Activated CD8-positive, alpha-beta memory T cell treated with anti-CD3 and anti-CD28 coated beads for 1 hour (primary cell): ENCODE measurements at places on chromosomes 5 and 9.

GRCh38 chr5:119398727-119399466 lies 43.1 kb downstream of the TNFAIP8 start:
- no peak for DNase-seq

GRCh38 chr5:123107343-123108244 lies 18.6 kb downstream of the PRDM6 start:
- no peak for DNase-seq

DNA sequence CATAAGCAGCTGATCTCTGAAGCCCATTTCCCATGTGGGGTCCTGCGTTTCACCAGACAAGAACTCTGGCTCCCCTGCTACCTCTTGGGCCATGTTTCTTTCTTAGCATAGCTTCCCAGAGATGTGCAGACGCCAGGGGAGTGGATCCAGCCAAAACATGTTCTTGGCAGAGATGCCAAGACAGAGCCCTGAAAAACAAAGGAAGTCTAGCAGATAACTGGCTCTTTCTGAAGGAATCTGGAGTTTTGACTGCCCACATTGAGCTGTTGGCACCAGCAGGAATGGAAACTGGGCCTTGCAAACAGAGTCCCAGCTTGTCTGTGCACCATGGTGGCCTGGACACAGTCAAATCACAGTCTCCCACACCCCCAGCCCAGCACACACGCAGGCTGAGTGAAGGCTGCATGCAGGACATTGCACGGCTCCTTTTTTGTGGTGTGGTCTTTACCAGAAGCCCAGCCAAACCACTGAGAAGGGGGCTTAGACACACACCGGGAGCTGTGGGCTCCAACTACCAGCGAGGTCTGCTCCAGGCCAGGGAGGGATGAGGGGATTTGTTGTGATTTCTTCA lies 114.7 kb downstream of the SNX18 start:
- no peak for DNase-seq

DNA sequence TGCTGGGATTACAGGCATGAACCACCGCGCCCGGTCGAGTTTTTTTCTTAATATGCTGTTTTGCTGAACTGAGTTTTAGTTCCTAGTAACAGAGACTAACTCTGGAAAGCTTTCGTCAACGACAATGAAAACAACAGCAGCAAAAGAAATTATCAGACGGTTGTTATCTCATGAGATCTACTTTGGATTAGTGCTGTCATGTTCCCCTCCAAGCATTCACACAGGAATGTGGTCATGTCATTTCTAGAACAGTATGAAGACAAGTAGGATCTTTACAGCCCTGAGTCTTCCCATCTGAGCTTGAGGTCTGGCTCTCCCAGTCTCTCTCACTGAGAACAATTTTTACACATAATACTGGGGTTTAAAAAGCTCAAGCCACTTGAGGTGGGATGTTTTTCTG lies 4.0 kb upstream of the ANKRD33B start:
- no peak for DNase-seq

DNA sequence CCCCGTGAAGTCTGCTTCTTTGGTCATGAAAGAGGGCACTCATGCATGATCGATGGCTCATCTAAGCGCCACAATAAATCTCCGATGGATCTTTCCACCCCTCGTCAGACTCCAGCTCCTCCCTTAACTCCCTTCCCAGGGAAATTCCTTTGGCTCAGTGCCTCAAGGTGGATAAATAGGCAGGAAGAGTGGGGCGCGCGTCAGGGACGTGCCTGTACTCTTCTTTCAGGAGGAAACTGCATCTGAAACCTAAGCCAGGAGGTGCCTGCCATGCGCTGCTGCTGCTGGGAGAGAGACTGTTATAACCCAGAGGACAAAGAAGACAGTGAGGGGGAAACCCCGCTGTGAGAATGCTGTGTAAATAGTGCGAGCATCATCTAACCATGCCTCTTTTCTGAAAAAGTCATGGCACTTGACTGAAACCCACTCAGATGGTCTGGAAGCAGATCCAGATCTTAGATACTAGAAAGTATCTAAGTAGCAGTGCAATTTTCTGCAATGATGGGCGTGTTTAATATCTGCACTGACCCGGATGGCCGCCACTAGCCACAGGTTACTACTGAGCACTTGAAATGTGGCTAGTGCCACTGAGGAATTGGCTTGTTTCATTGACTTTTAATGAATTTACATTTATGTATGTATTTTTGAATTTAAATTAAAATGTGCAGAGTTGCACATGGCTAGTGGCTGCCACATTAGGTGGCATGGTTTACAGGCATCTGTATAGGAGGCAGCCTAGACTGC lies 120.3 kb upstream of the BASP1 start:
- DNase-seq: no peak

GRCh38 chr5:131992370-131992769 lies 19.1 kb downstream of the ACSL6 start:
- DNase-seq: no peak

- no peak for DNase-seq
Observed at GRCh38 chr9:129933185-129934040, 98.2 kb downstream of the USP20 start.

- DNase-seq: no peak
Observed at GRCh38 chr9:89919171-89919681, 314.4 kb downstream of the GADD45G start.

DNA sequence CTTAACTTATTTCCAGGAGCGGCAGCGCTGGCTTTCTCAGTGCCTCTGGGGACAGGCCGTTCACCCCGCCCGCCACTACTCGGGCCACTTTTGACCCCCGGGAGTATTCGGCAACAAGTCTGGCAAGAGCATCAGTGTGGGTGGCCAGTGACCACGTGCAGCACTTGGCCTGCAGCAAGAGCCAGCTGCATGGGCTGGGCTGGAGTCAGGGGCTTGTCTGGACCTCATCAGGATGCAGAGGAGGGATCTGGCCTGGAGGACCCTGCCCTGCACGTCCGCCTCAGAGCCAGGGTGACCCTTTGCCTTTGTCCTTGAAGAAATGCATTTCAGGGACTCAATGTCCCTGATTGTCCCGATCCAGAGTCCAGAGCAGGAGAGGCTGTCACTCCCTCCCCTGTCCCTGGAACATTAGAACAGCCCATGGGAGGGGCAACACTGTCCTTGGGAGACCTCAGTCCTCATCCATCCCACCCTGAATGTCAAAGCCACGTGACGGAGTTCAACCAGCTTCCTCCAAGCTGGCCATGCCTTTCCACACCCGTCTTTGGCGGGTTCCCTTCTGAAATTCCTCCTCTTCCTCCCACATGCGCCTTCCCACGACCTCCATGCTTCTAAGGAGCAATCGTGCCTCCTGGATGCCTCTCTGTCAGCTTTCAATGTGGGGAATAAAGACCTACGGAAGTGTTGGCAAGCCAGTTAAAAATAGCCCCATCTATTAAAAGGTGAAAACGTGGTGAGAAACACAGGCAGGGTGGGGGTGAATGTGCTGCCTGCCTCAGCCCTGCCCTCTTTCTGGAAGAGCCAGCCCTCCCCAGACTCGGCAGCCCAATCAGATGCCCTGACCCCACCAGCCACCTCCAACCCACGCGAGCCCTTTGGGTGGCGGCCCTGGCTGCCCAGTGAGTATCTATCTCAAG lies 99.0 kb downstream of the OLFM1 start:
- DNase-seq: no peak

DNA sequence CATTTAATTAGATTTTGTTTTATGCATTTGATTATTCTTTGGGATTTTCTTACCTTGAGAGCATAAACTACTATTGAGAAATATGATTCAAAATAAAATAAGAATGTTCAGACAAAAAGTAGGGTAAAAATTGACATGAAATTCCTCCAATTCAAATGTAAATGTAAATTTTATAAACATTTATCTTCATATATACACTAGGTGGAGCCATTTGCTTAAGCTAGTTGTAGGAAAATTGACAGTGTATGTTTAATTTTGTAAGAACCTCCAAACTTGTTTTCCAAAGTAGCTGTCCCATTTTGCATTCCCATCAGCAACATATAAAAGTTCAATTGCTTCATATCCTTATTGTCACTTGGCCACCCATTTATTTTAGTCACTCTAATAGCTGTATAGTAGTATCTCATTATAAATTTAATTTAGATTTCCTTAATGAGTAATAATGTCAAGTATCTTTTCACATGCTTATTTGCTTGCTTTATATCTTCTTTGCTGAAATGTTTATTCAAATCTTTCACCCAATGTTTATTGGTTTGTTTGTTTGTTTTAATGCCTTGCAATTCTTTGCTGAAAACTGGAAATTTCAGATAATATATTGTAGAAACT lies 37.6 kb upstream of the SLCO6A1 start:
- DNase-seq: no peak

GRCh38 chr9:130118841-130119518 lies 53.2 kb upstream of the NCS1 start:
- no peak for DNase-seq
